Stimulated activated CD8-positive, alpha-beta memory T cell treated with anti-CD3 and anti-CD28 coated beads, Interleukin-15, amount 100 ng/mL, for 4 hours (primary cell): ENCODE measurements at places on chromosomes 4 and X.

- no peak for DNase-seq
Observed at GRCh38 chr4:38151873-38152272, 191.7 kb downstream of the PTTG2 start.

- DNase-seq: no peak
Observed at GRCh38 chrX:109749207-109749606, 16.1 kb upstream of the ACSL4 start.

GRCh38 chrX:31126205-31126604 lies 54.4 kb upstream of the FTHL17 start:
- DNase-seq: no peak

- no peak for DNase-seq
Observed at GRCh38 chrX:71367396-71367795, 1.2 kb downstream of the TAF1 start.

- DNase-seq: no peak
Observed at GRCh38 chr4:151045907-151046306, 30.8 kb upstream of the LRBA start.
